Iris pigment epithelial cell (primary cell): ENCODE measurements at places on chromosomes 2 and 18.

- no peak for DNase-seq
Measured at GRCh38 chr2:203679401-203679800, 27.0 kb upstream of the CD28 start.

- peak; percentile 25 for DNase-seq
Measured at GRCh38 chr2:200203381-200203827, 103.1 kb upstream of the SPATS2L start.

DNA sequence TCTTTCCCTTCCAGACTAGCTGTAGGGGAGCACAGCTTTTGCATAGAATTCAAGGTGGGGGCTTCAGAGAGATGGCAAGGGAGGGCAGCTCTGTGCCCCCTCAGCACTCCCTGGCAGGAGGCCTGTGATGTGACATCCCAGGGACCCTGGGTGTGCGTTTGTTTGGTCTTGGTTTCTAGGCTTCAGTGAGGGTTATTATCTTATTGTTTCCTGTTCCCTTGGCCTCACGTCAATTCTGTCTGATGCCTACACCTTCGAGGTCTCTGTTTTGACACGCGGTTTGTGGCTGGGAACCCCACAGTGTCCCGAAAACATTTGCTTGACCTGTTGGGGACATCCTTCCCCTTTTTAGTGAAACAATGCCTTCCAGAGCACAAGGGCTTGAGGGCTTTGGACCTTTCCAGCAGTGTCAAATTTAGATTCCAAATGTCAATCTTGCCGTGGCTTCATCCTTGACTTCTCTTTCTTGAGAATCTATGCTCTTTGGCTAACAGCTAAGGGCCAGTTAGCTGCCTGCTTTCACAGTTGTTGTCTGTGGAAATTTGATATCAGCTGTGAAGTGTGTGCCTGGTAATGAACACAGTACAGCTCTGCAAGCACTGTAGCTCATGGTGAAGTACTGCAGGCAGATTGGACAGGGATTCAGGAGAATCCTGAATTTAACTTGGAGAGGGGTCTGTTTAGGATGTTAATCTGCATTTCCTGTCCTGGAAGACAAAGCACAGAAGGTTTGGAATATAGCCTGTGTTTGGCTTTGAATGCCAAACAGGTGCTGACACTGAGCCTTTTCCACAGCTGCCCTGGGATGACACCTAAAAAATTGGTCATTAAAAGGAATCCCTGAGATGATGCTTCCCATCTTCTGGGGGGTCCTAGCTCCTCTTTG is 108.2 kb upstream of the CXCR4 start:
- DNase-seq = no peak

- DNase-seq = no peak
Measured at GRCh38 chr18:68992719-68993482, 195.0 kb downstream of the CCDC102B start.

DNA sequence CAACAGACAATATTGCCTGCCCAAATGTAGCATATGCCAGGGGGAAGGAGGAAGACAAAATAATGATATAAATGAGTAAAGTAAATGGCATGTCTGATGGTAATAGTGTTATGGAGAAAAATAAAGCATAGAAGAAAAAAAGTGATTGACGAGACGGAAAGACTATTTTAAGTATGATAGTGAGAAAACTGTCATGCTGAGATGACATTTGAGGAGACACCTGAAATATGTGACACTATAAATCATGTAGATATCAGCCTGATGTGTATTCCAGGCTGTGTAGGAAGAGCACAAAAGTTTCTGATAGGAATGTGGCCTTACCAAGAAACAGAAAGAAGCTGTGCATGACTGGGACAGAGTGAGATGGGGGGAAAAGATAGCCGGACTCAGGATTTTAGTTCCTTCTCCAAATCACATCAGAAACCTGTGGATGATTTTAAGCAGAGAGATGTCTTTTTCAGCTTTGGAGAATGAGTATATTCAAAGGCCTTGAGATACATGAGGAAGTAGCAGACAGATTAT is 387.3 kb upstream of the SYT4 start:
- peak; percentile 17 for DNase-seq

DNA sequence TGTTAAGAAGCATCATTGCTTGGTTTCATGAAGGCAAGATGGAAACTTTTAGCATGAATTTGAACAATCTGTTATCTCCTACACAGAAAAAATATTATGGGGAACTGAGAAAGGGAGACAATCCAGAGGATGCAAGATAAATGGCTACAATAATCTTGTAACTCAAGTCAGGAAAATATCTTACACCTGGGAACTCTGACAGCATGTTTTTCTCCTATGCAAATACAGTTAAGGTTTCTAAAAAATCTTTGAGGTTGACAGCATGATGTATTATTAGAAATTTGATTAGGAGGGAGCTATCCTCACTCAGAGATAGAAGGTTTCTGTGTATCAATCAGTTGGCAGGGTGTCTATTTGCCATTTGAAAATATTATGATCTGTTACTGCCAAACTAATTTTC is 75.6 kb downstream of the GPD2 start:
- no peak for DNase-seq

DNA sequence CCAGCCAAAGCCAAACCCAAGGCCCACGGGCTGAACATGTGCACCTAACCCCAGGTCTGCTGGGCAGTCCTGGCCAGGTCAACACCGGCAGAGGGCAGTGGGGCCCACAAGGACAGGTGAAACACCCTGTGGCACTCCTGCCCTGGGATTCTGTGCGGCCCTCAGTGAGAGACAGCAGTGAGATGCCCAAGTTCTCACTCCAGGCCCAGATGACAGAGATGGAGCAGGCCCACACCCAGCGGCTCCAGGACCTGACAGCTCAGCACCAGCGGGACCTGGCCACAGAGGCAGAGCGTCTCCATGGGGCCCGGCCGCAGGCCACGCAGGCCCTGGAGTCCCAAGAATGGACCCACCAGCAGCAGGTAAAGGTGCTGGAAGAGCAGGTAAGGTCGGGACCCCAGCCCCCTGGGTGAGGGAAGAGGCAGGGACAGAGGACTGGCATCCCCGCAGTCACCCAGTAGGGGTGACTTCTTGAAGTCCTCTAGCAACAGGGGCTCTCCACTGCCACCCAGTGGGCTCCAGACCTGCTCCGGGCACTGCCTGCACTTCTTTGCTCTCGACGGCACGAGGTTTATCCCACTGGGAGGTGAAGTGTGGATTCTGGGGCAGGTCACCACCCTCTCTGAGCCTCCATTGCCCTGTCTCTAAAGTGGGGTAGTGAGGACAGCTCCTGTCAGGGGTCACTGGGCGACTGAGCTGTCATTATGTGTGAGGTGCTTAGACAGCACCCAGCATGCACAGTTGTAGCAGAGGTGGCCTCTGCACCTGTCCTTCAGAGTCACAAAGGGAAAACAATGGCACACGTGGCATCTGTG is 8.8 kb upstream of the SNED1 start:
- DNase-seq = peak; percentile 50

- no peak for DNase-seq
Measured at GRCh38 chr2:180905002-180905401, 75.4 kb upstream of the UBE2E3 start.

GRCh38 chr18:148841-149240 is 9.5 kb upstream of the USP14 start:
- no peak for DNase-seq

- peak; percentile 28 for DNase-seq
Measured at GRCh38 chr2:46849046-46849715, 66.4 kb downstream of the MCFD2 start.

DNA sequence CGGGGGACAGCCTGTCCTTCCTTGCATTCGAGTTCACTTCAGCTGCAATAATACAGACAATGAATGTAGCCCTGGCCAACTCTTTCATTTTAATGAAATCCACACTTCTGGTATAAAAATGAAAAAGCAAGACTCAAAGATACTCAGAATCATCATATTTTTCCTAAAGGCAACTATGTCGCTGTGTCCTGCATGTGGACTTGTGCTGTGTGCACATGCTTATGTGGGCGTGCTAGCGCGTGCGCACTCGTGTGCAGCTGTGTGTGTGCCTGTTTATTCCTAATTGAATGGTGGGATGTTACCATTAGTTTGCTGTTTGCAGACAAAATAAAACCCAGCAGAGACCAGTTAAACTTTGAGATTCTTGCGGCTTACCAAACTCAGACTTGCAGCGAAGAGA is 49.6 kb downstream of the SMIM21 start:
- DNase-seq = no peak

DNA sequence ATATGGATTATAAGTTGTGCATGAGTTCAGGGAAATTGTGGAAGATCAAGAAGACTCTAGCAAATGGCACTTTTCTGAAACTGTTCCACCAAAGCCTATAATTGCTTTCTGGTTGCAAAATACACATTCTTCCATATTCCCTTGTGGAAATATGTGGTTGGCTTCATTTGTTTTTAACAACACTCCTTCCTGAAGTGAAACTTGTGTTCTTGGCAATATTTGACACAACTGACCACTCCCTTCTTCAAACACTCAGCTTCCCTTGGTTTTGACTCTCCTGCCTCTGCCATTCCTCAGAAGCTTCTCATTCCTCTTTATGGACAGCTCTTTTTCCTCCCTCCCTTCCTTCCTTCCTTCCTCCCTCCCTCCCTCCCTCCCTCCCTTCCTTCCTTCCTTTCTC is 192.3 kb downstream of the PMAIP1 start:
- DNase-seq = no peak

- no peak for DNase-seq
Measured at GRCh38 chr18:36536426-36536825, 238.9 kb downstream of the FHOD3 start.

DNA sequence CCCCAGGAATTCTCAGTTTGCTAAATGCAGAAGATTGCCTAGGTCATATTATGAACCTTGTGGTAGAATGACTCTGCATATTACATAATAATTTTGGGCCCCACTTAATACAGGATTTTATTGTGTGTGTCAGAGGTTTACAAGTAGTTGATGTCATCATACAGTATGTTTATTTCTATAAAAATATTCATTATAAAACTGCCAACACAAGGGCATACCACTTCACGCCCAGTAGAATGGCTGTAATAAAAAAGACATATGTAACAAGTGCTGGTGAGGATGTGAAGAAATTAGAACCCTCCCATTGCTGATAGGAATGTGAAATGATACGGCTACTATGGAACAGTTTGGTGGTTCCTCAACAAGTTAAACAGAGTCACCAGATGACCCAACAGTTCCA is 61.4 kb upstream of the TWSG1 start:
- DNase-seq = no peak

DNA sequence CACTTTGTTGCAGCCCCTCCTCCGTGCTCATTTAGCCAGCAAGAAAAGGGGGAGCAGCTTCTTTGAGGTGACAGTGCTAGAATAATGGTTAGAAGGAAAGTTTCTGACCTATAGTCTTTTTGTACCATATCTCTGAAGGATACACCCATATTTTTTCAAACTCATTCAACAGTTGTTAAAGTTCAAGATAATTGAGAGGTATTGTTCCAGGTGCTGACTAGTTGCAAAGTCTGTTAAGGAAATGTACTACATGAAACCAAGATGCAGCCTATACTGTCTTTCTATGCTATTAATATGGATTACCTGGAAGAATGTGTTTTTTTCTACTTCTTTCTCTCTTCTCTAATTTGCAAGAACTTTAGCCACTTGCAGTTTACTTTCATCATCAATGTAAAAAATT is 495.0 kb downstream of the PARD3B start:
- DNase-seq = no peak

DNA sequence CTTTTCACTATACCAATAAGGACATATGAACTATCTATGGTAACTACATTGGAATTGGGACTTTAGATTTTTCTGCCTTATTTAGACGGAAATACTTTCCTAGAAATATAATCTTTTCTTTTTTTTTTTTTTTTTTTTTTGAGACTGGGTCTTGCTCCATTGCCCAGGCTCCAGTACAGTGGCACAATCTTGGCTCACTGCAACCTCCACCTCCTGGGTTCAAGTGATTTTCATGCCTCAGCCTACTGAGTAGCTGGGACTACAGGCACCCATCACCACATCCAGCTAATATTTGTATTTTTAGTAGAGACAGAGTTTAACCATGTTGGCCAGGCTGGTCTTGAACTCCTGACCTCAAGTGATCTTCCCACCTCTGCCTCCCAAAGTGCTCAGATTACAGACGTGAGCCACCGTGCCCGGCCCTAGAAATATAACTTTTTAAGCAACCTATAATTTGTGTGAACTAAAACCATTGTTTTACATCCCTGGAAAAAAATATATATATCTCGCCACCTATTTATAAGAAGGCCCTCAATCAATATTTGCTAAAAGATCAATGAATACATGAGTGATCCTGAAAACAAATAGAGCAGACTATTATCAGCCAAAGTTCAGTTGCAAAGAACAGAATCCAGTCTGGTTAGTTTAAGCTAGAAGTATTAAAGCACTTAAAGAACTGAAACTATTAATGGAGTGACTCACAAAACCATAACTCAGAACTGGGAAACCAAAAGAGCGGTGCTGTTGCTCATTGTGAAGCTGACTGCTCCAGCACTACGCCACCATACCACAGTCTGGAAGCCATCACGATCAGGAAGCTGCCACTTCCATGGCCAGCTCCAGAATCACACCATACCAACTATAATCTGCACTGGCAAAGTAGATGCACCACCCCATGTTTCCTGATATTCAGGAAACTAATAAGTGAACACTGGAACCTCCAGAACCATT is 8.4 kb upstream of the HNRNPLL start:
- peak; percentile 67 for DNase-seq

- no peak for DNase-seq
Measured at GRCh38 chr2:39735648-39736047, 43.4 kb downstream of the THUMPD2 start.

GRCh38 chr18:55219059-55219458 is 259.8 kb upstream of the CCDC68 start:
- DNase-seq = no peak

GRCh38 chr18:62729487-62730386 is 14.4 kb downstream of the PHLPP1 start:
- no peak for DNase-seq

DNA sequence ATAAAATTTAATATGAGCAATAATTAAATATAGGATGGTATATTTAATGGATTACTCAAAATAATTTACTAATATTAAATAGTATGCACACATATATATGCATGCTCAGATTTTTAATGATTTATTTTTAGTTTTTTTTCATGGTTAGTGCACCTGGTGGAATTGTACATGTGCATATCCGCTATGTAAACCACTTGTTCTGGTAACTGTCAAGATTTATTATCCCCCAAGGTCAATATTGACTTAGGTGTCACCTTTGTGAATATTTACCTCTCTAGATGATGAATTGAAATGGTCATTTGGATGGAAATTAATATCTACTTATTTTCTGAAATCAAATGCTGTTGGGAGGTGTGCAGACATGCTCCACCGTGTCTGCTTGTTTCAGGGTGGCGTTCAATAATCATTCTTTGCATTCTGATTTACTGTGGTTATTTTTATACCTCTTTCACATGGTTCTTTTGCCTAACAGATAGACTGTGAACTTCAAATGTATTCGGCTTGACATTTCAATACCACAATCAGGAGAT is 14.7 kb downstream of the CNTNAP5 start:
- DNase-seq = no peak

- no peak for DNase-seq
Measured at GRCh38 chr2:60408811-60409530, 144.5 kb downstream of the BCL11A start.
